DMS53 (cell line): ENCODE measurements at places on chromosomes 1 and 21.

GRCh38 chr1:31429583-31429982 is 16.6 kb downstream of the SERINC2 start:
- no peak for DNase-seq

DNA sequence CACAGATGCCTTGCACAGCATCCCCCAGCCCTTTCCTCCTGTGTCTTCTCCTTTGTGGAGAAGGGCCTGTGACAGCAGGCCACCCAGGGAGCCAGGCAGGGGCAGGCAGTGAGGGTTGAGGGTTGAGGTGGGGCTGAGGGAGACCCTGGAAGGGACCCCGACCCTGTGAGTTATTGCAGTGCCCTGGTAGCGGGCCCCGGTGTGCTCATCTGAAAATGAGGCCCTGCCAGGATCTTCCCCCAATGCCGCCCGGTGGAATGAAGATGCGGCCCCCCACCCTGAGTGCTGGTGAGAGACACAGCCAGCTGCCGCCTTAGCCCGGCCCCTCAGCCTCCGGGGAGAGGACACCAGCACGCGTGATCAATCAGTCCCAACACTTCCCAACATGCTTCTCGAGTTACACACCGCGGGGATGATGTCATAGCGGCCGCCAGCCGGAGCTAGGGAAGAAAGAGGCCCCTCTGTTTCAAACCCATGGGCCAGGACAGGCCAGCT is 36.2 kb upstream of the ACTRT2 start:
- no peak for DNase-seq

- peak; percentile 94 for DNase-seq
Measured at GRCh38 chr21:17454315-17455027, 58.4 kb upstream of the CXADR start.

DNA sequence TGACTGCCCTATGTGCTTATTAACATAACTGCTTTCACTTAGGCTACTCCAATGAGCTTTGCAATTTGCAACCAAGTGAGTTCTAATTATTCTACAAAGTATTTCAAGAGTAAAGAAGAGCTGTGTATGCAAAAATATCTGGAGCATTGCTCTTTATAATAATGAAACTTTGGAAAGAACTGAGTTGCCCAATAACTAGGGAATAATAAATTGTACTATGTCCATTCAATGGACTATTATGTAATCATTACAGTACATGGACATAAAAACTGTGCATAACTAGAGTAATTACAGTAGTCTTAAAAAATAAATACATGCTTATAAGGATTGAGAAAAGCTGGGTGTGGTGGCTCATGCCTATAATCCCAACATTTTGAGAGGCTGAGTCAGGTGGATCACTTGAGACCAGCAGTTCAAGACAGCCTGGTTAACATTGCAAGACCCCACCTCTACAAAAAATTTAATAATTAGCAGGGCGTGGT is 70.3 kb upstream of the JAK1 start:
- DNase-seq: no peak

DNA sequence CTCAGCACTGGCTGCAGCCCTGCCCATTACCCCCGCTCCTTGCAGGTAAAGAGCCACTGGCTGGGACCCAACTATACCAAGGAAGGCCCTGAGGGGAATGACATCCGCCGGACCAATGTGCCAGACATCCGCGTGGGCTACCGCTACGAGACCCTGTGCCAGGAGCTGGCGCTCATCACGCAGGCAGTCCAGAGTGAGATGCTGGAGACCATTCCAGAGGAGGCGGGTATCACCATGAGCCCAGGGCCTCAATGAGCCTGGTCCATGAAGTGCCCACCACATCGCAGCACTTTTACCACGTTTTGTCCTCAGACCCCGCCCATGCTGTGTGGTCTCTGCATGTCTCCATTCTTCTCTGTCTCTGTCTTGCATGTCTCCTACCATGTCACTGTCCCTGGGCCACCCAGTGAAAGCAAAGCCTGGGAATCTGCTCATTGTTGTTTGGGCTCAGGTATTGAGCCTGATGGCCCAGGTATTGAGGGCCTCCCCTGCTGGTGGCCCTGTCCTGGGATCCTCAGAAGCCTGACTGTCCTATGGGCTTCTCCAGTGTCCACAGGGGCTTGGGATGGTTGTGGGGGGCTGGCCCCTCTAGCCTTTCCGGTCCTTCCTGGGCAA is 11.4 kb downstream of the AMPD2 start:
- no peak for DNase-seq

GRCh38 chr1:28322194-28322593 is 6.6 kb upstream of the MED18 start:
- no peak for DNase-seq

DNA sequence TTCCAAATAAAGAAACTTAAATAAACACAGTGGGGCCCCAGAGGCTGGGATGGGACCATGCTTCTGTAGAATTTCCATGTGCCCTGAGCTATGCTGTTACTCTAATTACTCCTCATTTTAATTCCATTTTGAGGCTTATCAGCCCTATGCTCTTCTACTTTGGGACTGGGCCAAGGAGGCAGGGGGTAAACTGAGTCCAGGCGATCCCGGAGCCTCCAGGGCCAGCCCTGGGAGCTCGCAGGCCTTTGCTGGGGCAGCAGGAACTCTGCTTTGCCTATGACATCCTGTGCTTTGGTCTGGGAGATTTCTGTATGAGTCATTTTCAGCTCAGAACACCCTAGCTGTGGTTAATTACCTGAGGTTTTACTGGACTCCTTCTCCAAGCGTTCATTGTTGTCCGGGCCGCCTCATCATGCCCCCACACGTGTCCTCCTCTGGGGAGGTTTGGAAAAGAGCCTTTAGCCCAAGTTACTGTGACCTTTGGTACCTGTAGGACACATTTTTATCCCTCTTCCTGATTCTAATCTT is 95.7 kb downstream of the RHOU start:
- DNase-seq: peak; percentile 57

DNA sequence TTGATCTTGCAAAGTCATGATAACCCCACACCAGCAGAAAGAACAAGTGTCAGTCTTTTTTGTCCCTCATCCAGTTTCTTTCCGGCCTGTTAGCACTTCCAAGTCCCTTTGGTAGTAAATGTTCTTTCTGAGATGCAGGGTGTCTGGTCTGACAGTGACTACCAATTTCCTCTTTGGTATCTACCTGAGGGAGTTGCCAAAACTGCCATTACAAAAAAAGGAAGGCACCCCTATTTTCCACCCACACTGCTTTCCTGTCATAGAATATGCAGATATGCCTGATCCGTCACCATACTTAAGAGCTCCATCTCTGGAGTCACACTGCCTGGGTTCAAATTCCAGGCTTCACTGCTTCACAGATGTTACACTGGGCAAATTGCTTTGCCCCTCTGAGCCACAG is 72.4 kb downstream of the ZNF281 start:
- no peak for DNase-seq

DNA sequence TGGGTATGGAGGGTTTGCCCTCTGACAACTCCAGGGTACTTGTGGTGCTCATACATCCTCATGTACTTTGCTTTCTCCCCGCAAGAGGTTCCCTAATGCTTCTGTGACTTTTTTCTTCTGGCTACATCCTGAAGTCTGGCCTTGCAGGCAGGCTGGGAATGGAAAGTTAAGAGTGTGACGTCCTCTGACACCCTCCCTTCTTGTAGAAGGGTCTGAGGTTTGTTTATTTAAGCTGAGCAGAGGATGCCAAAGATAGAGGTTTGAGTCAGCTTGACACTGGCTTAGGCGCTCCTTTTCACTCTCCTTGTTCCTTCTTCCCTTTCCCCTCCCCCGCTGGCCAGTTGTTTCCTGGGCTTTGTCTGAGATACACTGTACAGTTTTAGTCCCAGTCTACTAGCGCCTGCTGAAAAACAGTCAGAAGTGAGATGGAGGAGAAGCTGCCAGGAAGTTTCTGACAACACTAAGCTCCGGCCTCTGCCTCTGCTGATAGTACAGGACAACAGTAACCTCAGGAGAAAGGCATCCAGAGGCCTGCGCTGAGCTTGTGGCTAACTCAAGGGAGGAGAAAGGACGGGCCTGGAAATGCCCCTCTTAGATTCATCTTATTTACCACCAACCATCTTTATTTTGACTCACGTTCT is at the start of gene MACF1:
Gene MACF1 (plus strand): TSS at position 255 of the 641 bp plus-strand sequence. CDS start 328 bp downstream, at position 583.
- peak; percentile 39 for DNase-seq

DNA sequence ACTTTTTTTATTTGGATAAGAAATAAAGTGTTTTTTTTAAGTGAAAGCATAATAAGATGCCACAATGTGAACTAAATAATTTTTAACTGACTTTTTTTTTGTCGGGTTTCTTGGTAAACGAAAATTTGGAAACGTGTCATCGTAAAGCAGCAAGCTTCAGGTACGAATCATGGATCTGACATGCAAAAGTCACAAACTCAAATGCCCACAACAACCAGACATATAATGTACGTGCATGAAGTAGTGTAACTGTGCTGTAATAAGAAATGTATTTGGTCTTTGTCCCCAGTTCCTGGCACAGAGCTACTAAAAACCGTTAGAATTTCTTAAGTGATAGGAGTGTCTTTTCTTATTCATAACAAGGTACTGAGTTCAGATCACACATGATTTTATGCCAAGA is 44.3 kb upstream of the LRRC7 start:
- no peak for DNase-seq

DNA sequence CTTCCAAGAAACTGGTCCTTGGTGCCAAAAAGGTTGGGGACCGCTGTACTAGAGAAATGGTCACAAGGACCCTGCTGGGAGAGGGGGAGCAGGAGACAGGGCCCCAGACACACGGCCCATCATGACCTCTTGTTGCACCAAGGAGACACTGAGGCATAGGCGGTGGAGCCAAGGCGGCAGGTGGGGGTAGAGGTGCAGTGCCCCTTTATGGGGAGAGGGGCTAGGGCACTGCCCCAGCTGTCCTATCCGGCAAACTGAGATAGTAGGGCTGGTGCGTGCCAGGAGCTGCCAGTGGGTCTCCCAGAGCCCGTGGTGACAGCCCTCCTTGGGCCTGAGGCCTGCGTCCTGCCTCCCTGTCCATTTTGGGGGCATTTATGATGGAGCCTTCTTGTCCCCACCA is 20.3 kb downstream of the TNNT2 start:
- no peak for DNase-seq

DNA sequence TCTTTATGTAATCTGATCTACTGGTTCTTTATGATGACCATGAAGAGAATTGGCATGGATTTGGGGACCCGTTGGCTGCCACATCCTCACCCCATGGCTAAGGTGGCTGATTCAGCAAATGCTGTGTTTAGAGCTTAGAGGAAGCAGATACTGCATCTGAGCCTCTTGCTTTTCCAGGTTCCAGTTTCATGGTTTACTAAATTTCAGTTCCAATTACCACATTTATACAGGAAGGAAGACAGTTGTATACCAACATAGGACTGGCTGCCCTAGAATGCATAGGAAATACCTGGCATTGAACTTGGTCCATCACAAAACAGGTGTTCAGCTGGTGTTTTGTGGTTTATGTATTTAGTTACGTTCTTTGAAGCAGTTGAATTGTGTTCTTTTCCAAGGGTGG is 107.1 kb downstream of the ST3GAL3 start:
- no peak for DNase-seq

DNA sequence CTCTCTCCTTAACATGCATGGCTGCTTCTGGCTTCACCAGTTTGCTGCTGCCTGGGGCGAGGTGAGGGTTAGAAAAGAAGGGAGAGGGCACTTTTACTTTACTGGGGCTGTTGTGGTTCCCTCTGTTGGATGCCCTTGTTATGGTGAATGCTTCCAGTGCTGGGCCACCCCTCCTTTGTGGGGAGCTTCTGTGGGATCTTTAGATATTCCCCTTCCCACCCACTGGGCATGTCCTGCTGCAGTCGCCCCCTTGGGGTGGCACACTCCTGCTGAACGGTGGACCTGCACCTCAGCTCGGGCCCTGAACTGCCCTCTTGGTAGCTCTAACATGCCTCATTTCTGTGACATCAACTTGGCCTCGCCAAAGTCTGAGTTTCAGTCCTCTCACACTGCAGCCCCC is 6.0 kb downstream of the TNN start:
- no peak for DNase-seq

DNA sequence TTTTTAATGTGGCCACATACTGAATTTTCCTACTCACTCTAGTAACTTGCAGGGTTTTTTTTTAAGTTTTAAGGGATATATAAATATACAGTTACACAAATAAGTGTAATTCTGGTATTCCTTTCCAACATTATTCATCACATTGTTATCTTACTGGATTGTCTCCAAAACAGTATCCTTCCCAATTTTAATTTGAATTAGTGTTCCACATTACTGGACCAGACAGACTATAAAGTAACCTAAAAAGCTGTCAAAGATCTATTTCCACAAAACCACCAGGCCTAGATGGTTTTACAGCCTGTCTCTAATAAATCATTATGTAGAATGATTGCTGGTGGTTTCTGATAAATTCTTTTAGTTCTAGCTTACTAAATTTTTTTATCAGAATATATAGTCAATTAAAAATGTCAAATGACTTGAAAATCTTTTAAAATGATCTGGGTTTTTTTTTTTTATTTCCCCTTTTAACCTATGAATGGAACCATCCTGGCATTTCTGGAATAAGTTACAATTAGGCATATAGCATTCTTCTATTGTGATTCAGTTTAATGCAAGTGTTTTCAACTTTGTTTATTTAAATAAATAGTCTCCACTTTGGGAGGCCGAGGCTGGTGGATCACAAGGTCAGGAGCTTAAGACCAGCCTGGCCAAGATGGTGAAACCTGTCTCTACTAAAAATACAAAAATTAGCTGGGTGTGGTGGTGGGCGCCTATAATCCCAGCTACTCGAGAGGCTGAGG is 59.3 kb downstream of the PACC1 start:
- DNase-seq: no peak

GRCh38 chr1:151976015-151976343 is 17.7 kb downstream of the S100A10 start:
- no peak for DNase-seq

DNA sequence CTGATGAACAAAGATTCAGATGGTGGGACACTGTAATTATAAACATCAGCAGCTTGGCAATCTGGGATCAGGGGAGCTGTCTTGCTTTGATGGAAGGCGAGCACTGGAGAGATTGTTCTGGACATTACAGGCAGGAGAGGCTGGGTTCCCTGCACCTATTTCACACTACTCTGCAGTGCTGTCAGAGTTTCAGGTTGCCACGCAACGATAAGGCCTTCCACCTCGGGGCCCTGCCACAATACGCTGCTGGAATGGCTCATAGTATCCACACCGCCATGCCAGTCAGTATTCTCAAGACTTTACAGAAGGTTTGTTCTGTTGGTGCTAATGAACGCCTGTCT is 96.8 kb downstream of the GLIS1 start:
- no peak for DNase-seq

GRCh38 chr1:225885336-225885735 is 3.2 kb upstream of the TMEM63A start:
- no peak for DNase-seq

DNA sequence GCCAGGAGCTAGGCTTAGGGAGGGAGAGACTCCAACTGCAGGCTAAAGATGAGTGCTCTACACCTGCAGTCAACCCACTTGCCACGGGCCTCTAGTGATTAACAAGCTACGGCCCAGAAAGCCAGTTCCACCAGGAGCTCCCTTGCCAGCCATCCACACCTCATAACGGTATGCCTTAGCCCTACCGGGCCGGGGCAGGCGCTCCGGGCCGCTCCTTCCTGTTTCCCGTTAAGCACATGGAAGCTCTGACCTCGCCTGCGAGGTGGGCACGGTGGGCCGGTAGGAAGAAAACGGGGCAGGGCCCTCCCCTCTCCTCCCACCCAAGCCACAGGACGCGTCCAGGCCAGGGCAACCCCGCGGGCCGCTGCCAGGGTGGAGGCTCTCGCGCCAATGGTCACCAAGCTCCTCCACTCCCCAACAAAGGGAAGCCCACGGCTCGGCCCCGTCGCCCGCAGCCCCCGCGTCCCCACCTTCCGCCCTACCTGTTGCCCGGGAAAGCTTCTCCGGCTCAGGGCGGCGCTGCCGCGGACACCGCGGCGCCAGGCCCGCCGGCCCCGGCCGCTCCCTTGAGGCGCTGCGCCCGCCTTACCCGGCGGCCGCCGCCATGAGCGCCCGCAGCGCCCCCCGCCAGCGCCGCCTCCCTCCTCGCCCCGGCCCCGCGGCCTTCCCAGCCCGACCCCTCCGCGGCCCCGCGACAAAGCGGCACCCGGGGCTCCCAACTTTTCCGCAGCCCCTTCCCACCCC is 627 bp downstream of the CERS2 start:
- DNase-seq: peak; percentile 67
